ENCODE measurements at places on chromosomes 5 and 9.

DNA sequence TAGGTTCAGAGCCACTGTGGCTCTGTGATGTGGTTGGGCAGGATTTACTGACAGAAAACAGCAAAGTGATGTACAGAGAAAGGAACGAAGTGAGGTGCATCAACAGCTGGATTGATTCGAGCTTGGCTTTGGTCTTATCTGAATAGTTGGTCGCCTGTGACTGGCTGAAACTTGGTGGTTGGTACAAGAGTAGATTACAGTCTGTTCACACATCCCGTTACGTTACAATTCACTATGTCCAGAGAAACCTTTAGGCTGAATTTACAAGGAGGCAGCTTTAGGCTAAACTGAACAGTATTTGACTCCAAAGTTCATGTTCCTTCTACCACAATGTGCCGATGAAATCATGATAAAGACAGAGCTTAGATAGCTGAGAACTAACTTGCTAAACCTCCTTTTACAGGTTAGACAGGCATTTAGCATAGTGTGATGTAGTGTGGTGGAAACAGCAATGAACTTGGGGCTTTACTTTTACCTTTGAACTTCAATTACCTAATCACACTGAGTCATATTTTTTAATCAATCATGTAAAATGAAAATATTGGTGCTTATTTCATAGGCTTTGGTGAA is 210.2 kb upstream of the PUM3 start:
- no peak for DNase-seq

DNA sequence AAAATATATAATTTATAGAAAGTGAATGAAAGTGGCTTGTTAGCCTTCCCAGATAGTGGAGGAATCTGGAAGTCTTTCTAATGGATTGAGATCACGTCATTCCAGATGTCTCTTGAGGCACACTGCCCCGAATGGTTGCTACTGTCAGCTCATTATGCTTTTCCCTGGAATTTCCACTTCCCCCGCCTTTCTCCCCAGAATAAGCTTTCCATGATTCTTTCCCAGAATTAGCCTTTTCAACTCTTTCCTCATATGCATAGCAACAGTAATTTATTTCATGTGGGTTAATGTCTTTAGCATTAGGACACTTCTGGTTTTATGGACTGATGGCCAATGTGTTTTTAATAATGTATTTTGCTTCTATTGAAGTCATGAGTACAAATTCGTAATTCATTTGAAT is 81.5 kb downstream of the PALM2AKAP2 start:
- no peak for DNase-seq

GRCh38 chr9:105194234-105194633 is 50.2 kb upstream of the SLC44A1 start:
- no peak for DNase-seq

- DNase-seq: no peak
Observed at GRCh38 chr5:8601831-8602354, 732.9 kb downstream of the MTRR start.

GRCh38 chr5:156918311-156918845 is 44.6 kb downstream of the TIMD4 start:
- DNase-seq: no peak

GRCh38 chr5:94993491-94993890 is 291.4 kb downstream of the MCTP1 start:
- no peak for DNase-seq
